T-helper 22 cell (primary cell): ENCODE measurements at places on chromosomes 7 and 10.

DNA sequence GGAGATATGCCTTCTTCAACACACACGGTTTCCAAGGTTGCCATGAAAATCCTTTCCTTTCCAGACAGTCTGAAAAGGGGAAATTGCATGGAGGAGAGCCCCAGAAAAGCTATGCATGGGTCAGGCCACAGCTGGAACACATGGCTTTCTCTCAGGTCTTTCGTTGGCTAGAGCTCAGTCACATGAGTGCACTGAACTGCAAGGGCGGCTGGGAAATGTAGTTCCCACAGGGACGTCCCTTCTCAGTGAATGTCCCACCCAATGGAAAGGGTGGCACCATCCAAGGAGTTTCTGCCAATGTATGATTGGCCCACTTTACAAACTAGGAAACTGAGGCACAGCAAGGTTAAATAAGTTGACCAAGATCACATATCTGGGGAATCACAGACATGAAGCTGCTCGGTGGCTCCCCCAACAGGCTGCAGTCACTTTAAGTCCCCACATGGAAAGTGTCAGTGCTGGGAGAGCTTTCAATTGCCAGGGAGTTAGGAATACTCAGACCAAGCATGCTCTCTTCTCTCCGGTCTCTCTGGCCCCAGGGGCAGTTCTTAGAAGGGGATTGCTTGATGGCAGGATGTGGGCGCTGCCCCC, 571.3 kb downstream of the GLRX3 start:
- DNase-seq = no peak

GRCh38 chr10:92946491-92946890, 98.2 kb downstream of the EXOC6 start:
- DNase-seq = no peak

DNA sequence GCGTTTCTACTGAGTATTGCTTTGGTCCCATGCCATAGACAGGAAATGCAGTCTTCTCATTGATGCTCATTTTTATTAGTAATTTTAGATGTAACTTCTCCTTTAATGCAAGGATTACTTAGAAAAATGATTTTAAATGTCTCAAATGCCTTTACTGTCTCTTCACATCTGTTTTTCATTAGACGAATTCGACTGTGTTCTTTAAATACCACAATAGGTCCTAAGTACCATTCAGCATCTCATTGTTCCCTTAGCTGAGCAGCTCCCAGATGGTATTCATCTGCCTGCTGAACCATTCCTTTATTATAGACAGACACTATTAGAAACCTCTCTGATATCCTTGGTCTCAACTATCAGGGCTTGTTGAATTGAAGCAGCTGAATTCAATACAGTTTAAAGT, 113.6 kb downstream of the LSMEM1 start:
- DNase-seq = no peak

DNA sequence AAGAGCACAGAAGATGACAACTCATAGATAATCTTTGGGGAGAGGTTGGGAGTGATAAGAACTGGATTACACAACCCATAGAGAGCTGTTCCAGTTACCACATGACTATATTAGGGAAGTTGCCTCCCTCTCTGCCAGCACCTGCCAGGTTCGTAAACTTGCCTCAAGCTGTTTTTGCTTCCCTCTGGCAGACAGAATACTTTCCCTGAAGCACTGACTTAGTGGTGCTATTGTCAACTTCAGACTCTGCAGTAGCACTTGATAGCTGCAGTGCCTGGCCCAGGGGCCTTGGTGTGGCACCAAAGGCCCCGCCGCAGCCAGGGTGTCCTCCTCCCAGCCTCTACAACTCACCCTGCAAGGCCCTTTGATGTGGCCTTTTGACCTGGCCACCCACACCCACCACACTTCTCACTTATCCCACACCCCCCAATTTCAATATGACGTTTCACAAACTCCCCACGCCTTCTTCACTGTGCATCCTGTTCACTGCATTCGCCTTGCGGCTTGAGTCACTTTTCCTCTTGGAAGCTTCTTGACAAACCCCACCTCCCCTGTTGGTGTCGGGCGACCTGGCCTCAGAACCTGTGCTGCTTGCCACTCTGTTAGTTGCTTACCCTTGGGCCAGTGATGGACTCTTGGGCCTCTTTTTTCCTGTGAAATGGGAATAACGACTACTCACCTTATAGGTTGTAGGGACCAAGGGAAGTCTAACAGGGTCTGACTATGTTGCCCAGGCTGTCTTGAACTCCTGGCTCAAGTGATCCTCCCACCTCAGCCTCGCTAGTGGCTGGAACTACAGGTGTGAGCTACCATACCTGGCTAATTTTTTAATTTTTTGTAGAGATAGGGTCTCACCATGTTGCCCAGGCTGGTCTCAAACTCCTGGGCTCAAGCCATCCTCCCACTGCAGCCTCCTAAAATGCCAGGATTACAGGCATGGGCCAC, 50.2 kb upstream of the PODXL start:
- DNase-seq = no peak

DNA sequence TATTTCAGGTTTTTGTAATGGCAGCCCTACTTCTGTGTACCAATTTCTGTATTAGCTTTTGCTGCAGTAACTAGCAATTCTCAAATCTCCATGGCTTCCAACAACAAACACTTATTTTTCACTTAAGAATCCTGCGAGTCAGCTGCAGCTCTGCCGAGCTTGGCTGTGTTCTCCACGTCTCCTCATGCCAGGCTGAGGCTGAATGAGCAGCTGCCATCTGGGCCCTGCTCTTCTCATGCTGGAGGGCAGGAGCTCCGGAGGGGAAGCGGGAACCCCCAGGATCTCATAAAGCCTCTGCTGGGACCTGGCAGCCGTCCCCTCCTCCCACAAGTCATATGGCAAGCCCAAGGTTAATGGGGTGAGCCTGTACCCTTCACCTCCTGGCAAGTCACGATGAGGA, 591.1 kb downstream of the SDK1 start:
- no peak for DNase-seq

DNA sequence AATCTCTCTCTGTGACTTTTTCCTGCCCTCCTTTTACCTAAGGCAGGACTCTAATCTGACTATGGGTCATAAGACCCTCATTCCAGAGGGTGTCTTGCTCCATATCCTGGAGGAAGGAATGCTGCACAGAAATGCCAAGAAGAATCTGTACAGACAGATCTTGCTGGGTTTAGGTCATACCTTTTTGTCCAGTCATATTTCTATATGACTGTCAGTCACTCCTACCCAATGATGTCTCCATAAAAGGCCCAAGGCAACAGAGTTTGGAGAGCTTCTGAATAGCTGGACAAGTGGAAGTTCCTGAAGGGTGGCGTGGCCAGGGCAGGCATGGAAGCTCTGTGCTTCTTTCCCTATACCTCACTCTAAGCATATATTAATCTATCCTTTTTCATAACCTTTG, 47.5 kb downstream of the FEZF1 start:
- DNase-seq = no peak

- DNase-seq = no peak
These were observed 136.3 kb upstream of the TMEM72 start for GRCh38 chr10:44774676-44775401.
